KG1 (cell line): ENCODE measurements at places on chromosomes 6 and 20.
A peak's percentile ranks its signal among the peaks of the same experiment; 100 is the strongest.

DNA sequence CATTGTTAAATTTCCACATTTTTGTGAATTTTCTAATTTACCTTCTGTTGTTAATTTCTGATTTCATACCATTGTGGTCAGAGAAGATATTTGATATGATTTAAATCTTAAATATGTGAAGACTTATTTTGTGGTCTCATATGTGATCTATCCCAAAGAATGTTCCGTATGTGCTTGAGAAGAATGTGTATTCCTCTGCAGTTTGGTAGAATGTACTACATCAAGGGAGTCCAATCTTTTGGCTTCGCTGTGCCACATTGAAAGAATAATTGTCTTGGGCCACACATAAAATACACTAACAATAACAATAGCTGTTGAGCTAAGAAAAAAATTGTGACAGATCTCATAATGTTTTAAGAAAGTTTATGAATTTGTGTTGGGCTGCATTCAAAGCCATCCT, 176.2 kb upstream of the PRND start:
- no peak for DNase-seq

- no peak for DNase-seq
Observed at GRCh38 chr6:33279971-33280511, 3.1 kb downstream of the B3GALT4 start.

GRCh38 chr6:106858653-106859092, 115.9 kb downstream of the CD24 start:
- DNase-seq: no peak

- DNase-seq: no peak
Observed at GRCh38 chr6:150336299-150336698, 32.5 kb upstream of the IYD start.

GRCh38 chr6:31128093-31128676, 7.9 kb upstream of the CDSN start:
- peak; percentile 40 for DNase-seq

GRCh38 chr6:366389-367297, 24.9 kb upstream of the IRF4 start:
- DNase-seq: no peak

GRCh38 chr6:31070711-31071197, 41.6 kb downstream of the C6orf15 start:
- DNase-seq: no peak

- DNase-seq: no peak
Observed at GRCh38 chr6:80142586-80142985, 36.1 kb downstream of the BCKDHB start.
